ENCODE measurements at places on chromosomes 1 and 21. TPM values are rescaled to one million over a fixed set of nuclear protein-coding genes. Genes with fewer than 3 reads are reported as not detected.

GRCh38 chr1:163414778-163415177 lies 93.0 kb downstream of the NUF2 start:
- peaks cover 13% of the 10 kb centered on the region for H3K27me3 ChIP-seq
- H3K4me1 ChIP-seq, result peaks cover 14% of the 10 kb centered on the region

DNA sequence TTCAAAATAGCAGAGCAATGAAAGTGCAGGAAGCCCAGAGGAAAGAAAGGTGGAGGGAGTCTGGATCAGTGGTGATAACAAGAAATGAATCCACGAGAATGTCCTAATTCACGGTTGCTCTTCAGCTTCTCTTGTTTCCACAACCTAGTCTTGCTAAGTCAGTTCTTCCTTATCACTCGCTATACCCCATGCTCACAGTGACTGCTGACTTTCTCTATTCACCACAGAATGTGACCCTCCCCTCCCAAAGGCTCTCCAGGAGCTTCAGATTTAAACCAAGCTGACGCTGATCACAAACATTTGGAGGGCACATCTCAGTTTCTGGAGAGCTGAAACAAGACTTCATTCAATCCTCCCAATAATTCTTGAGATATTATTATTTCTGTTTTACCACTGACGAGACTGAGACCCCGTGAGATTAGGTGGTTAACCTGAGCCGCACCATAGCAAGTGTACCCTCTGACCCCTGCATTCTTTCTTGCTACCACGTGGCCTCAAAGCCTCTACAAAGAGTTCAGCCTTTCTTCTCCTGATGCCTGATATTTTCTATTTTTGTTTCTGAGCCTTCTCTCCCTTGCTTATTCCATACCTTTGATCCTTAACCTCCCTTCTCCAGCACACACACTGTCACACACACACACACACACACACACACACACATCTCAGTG lies 10.7 kb upstream of the CCN1 start:
- H3K4me3 ChIP-seq, result no peak overlapping the region
- DNase-seq, result no peak
- H3K27me3 ChIP-seq, result peaks cover 40% of the 10 kb centered on the region
- no peak overlapping the region for H3K27ac ChIP-seq
- H3K36me3 ChIP-seq, result no peaks in the 10 kb centered on the region
- no peaks in the 10 kb centered on the region for H3K4me1 ChIP-seq

DNA sequence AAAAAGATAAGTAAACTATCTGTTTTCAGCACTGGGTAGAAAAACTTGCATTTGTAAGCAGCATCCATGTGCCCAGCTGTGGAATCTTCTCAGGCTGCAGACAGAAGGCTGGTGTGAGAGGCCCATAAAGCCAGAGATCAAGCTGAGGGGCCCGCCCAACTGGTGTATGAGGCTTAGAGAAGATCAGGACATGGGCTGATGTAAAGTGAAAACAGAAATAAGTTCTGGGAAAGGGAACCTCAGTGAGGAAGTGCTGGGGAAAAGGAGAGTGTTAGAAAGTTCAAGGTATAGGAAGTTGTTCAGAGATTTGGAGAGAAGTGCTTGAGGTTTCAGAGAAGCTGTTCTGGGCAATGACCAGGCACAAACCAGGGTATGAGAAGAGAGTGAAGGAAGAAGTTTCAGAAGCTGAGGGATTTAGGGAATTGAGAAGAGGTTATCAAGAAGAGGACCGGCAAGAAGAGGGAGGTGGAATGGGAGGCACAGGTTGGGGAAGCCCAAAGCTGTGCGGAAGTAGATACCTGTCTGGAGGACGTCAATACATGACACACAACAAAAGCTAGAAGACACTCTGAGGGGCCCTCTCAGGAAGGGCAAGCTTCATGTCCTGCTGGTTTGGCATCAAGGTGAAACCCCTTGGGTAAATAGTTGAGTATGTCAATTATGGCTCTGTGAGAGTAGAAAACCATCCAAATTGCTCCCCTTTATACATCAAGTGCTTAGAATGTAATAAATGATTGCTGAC lies 2.7 kb upstream of the CD5L start:
- no peak for DNase-seq
- H3K27ac ChIP-seq, result peak overlapping the region; percentile 75
- peak overlapping the region; percentile 4 for H3K4me3 ChIP-seq

DNA sequence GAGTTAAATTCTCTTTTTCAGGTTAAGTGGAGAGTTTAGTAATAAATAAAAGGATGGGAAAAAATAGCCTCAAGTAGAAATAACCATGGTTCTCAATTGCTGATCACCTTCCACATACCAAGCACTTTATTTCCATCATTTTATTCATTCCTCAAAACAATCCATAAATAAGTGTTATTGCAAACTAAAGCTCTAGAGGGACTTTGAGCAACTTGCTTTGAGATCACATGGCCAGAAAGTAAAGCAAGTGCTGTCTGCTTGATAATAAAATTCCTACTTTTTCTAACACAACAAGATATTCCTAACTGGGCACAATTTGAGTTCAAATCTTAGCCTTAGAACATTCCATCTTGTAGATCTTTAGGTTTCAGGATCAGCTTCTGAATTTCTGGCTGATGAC lies 97.1 kb upstream of the C1orf87 start:
- DNase-seq, result no peak
- no peak overlapping the region for H3K4me3 ChIP-seq
- no peak overlapping the region for H3K27ac ChIP-seq
- H3K27me3 ChIP-seq, result no peaks in the 10 kb centered on the region
- no peaks in the 10 kb centered on the region for H3K4me1 ChIP-seq

The KRTAP21-2 gene
- not detected for polyA plus RNA-seq
